ENCODE measurements at places on chromosomes 2 and 18.
A peak's percentile ranks its signal among the peaks of the same experiment; 100 is the strongest.

DNA sequence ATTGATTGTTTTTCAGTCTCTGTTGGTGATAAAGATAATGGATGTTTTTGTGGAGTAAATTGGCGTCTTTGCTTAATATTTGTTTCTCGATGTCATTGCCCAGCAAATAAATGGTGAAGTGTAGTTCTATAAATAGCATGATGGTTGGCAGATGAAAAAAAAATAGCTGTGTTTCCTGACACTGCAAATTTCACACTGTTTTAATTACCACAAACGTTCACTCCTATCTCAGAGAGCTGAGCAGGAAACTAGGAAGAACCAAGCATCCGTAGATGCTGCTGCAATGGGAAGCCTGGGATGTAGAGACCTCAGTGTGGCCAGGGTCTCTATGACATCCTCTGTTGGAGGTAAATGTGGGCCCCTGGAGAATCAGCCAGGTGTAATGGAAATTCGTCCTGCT is 183.2 kb downstream of the CYRIA start:
- DNase-seq = no peak

- DNase-seq = no peak
Observed at GRCh38 chr2:194104687-194105086, 1552.3 kb upstream of the SLC39A10 start.

DNA sequence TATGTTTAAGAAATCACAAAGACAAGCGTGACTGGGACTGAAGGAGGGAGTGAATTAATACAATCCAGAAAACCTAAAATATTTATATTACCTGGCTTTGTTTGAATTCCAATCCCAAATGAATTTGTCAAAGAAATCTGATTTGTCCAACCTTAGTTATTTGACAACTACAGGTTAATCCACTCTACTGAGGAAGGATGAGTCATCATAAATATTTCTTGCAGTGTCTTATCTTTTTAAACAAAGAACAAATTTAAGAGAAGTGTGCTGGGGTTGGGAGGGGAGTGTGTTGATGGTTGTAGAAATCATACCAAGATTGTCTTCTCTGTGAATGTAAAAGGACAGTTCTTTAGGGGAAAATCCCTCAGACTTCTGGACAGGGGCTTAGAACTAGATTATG is 1106.3 kb upstream of the SLC39A10 start:
- no peak for DNase-seq

DNA sequence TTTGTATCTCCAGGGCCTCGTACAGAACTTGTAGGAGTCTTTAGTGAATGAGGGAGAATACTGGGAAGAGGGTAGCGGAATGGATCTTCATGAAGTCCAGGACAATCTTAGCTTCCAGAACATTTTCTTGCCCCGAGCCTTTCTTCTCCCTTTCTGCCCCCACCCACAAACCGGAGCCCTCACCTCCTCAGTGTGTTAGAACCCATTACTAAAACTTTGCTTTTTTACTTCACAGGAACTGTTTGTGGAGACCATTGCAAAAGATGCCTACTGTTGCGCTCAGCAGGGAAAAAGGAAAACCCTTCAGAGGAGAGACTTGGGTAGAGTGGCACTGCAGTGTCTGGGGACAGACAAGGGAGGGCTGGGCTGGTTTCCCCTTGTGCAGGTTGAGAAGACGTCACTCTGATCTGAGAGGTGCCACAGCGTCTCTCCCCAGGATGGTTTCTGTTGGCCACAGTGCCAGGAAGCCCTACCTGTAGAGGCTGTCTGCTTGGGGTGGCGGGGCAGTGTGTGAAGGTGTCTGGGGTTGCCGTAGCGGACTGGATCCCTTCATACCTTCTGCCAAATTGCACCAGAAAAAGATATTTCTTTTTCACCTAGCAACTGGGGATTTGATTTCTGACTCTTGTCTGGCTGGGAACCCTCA is 786 bp downstream of the POLE4 start:
- no peak for DNase-seq

DNA sequence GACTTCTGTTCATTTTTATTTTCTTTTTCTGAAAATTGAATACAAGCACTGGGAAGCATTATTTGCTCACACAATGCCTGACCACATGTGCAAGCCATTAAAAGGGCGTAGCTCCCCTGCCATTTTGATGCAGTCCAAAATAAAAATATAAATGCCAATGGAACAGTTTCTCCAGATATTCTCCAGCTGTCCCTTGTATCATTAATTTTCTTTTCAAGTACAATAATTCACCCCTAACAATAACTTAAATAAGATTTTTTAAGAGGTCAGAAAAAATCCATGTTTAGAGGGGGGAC is 168.0 kb downstream of the TMEFF2 start:
- DNase-seq = no peak

DNA sequence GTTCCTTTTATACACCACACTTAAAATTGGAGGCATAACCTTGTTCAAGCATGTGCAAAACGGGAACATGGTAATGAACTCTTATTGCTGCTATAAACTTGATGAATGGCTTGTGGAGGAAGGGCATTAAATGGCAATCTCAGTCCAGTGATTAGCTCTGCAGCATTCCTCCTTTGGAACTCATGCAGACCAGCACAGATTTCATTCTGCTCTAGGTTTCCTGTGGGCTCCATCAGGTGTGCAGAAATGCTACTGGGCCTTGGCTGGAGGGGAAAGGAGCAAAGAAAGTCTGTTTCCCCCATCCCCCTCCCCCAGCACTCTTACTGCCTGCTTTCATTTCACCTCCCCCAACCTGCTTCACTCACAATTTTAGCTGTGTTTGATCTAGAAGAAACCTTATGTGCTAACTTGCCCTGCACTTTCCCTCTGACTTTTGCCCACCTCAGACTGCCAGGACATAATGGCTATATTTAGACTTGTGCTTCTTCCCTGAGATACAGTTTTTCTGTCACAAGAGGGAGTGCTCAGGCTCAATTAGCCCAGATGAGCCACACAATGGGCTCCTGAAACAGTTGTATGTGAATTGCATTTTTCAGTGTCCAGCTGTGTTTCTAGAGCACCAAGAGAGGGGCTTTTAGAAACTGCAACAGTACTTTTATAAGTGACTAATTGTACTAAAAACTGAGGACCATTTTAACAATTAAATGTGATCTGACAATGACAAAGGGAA is 109.8 kb downstream of the FSHR start:
- peak; percentile 56 for DNase-seq

DNA sequence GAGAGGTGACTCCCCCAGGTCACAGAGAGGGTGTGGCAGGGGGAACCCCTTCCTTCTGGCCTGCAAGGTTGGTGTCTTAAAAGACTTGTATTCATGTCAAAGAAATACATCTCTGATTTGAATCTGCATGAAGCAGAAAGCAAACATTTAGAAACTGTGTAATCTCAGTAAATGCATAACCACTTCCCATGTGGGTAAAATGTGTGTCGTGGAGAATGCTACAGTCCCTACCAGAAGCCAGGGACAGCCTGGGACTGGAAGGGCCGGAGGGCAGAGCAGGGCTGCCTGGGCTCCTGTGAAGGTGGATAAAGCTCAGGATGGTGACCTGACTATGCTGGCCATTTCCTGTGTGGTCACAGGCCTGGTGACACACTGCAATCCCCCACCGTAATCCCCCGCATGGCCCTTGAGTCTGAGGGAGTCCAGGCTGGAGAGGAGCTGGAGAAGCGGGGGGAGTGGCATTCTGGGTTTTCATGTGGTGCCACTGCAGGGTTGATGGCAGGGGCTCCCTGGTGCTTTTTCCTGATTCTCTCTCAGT is 102.2 kb downstream of the LRRC30 start:
- DNase-seq = no peak

GRCh38 chr2:85247610-85248009 is 80.2 kb downstream of the TGOLN2 start:
- DNase-seq = no peak

GRCh38 chr2:223767341-223767740 is 70.0 kb downstream of the AP1S3 start:
- no peak for DNase-seq

DNA sequence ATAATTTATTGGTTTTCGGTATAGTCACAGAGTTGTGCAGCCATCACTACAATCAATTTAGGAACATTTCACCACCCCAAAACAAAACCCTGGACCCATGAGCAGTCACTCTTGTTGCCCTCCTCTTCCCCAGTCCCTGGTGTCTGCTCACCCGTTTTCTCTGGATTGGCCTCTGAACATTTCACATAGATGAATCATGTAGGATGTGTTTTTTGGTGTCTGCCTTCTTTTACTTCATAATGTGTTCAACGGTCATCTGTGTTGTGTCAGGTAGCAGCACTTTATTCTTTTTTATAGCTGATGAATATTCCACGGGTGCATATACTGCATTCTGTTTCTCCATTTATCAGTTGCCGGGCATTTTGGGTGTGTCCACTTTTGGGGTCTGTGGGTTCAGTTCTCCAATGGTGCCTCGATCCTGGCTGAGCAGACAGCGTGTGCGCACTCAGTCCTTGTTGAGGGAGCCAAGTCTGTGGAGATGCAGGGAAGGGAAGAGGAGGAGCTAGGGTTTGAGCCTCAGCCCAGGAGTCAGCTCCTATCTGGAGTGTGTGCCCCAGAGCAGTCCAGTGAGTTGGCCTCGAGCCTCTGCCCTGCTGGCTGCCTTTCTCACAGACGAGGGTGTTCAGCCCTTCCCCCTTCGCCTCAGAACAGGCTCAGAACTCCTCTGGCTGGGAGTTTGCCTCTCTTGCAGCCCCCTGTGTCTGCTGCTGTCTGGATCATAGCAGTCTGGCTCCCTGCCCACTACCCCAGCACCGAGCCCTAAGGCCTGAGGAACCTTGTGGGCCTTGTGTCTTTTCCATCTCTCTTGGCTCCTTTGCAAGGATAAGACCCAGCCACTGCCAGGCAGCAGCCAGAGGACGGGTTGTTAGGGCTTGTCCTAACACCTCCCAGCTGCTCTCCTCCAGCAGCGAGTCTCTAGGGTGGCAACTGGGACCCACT is 18.0 kb downstream of the C2orf74 start:
- DNase-seq = no peak

DNA sequence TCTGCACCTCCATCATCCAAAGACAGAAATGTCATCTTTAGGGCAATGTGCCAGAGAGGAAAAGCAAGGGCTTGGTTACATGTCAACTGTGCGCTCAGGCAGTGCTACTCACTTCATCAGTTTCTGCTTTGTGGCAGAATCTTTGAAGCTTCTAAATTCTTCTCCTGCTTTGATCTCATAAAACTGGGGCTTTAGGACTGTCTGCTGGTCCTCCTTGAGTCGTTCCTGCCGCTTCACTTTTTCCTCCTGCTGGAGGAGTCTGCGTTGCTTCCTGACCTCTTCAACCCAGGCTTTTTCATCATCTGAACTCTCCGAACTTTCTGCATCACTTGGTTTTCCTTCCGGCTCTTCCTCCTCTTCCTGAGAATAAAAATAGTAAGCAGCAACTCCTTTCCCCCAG is 100.8 kb downstream of the NOL10 start:
- no peak for DNase-seq

DNA sequence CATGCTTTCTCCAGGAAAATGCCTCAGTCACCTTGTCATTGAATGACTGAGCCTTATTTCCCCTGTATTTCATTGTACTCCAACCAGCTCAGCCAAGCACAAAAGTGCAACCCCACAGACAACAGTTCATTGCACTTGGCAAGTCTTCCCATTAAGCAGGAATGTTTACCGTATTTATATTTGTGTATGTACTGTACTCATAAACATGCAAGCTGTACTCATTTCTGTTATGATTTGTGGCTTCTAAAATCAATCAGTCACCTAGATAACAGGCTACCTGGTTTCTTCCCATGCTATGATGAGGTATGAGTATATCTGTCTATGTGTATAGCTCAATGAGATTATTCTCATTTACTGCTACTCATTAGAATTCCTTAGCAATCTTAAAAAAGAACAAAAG is 505.5 kb upstream of the FAM98A start:
- DNase-seq = no peak

- DNase-seq = no peak
Observed at GRCh38 chr2:104043864-104044263, 810.1 kb upstream of the POU3F3 start.

GRCh38 chr18:34493566-34494358 is 216.3 kb upstream of the DTNA start:
- DNase-seq = no peak

DNA sequence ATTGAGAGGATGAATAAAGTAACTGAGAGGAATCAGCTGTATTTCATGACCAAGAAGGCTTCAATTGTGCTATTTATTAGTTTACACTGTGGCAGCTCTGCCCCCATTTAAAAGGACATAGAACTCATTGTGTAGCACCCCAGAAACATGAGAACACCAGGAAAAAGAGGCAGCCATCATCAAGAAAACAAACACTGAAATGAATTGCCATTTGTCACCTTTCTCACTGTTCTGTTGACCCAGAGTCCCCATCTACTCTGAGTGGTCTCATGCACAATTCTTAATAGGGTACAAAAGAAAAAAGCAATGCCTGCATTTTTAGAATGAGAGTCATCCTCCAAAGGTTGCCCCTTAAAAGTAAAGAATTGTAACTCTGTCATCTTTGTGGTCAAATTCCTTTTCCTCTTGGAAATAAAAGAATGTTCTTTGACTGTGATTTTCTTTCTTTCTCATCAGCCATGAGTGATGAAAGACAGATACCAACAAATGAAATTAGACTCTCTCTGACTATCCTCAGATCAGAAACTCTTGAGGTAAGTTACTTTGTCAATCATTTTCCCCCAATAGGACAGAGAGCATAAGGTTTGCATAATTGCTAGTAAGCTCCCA is 1941.9 kb upstream of the PIK3C3 start:
- no peak for DNase-seq

DNA sequence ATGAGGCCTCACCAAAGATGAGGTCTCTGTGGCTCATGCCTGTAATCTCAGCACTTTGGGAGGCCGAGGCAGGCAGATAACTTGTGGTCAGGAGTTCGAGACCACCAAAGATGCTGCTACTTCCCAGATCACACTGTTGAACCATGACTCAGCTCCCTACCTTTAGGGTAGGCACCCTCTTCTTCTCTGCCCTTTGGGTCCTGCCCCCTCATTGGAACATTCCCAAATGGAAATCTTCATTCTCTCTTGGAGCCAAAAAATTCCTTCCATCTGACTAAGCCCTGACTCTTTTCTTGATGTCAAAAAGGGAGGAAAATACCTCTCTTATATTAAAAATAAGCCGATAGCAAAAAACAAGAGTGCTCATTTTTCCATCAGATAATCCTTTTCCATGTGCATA is 183.5 kb downstream of the PAX3 start:
- no peak for DNase-seq

DNA sequence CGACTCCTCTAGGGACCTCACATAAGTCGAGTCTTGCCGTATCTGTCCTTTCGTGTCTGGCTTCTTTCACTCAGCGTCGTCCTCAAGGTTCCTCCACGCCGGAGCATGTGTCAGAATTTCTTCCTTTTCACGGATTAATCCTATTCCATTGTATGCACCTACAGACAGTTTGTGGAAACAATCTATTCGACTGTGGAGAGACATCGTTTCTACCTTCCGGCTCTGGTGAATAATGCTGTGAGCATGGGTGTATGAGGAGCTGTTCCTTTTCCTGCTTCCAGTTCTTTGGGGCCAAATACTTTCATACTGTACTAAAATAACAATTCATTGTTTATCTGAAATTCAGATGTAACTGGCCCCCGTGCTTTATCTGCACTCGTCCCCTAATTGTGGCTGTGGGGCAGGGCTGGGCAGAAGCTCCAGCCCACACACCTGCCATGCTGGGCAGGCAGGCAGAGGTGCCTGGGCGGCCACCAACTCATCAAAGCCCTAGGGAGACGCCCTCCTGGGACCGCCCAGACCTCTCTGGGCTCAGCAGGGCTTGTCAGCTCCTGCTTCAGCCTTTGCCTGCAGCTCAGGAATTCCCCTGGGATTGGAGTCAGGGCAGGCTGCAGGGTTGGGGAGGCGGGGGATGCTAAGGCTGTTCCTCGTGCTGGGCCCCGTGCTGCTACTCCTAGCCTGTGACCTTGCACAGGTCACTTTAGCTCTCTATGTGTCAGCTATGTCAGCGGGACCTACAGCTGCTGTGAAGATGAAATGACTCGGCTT is 14.5 kb downstream of the GPC1 start:
- DNase-seq = no peak

- no peak for DNase-seq
Observed at GRCh38 chr2:42770288-42771131, 6.6 kb upstream of the OXER1 start.

Measured in NCI-H187 treated with DMSO at 0.1 percent for 48 hours (cell line).